ENCODE measurements at places on chromosomes 4 and X. TPM values are rescaled to one million over a fixed set of nuclear protein-coding genes. Genes with fewer than 3 reads are reported as not detected.

The MAGED1 gene
- polyA plus RNA-seq = 56.0 TPM

The SMIM31 gene
- not detected for polyA plus RNA-seq

The SHOX gene
- polyA plus RNA-seq = not detected

The MAGEA4 gene
- not detected for polyA plus RNA-seq

The FAAH2 gene
- polyA plus RNA-seq = not detected

DNA sequence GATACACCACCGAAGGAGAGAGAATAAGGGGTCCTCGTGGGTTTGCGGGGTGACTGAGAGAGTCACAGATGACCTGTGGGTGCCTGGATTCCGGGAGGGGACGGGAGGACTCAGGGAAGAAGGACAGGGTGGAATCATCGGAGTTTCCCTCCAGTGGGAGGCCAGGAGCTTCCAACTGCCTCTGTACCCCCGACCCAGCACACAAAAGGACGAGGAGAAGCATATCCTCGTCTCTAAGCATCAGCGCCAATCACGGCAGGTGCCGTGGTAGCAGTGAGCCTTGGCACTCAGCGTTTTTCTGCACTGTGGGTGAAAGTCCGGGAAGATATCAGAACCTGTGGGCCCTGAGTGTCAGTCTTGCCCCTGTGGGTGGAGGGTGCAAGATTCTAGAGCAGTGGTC lies 62.0 kb downstream of the ASMT start:
- no peak overlapping the region for H3K27ac ChIP-seq
- H3K36me3 ChIP-seq = peaks cover 4% of the 10 kb centered on the region
- no peak overlapping the region for H3K4me3 ChIP-seq
- H3K4me1 ChIP-seq = peaks cover 34% of the 10 kb centered on the region
- DNase-seq = no peak

- DNase-seq = no peak
- peak overlapping the region; percentile 34 for H3K27ac ChIP-seq
- H3K27me3 ChIP-seq = no peaks in the 10 kb centered on the region
- no peaks in the 10 kb centered on the region for H3K36me3 ChIP-seq
- H3K4me1 ChIP-seq = peaks cover 9% of the 10 kb centered on the region
Observed at GRCh38 chrX:139825618-139826017, 107.2 kb downstream of the ATP11C start.

DNA sequence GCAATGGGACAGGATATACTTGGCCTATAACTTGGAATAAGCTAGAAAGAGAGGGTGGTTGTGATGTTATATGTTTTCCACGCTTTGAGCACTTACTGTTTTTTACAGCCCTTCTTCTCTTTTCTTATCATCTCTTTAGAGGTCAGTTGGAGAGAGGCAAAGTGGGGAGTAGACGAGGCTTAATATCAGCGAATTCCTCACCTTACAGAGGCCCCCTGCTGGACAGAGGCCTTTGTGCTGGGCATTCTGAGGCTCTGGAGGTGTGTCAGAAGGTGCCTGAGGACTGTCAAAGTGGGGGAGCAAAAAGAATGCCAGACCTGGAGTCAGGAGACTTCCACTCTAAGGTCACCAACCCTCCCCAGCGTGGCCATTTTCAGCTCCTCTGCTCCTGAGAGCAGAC lies 42.5 kb downstream of the MAMLD1 start:
- no peaks in the 10 kb centered on the region for H3K27me3 ChIP-seq

GRCh38 chr4:6308899-6309643 lies 39.4 kb downstream of the WFS1 start:
- H3K27ac ChIP-seq = no peak overlapping the region
- H3K27me3 ChIP-seq = peaks cover 12% of the 10 kb centered on the region
- no peak for DNase-seq
- peaks cover 14% of the 10 kb centered on the region for H3K4me1 ChIP-seq
- H3K36me3 ChIP-seq = no peaks in the 10 kb centered on the region

DNA sequence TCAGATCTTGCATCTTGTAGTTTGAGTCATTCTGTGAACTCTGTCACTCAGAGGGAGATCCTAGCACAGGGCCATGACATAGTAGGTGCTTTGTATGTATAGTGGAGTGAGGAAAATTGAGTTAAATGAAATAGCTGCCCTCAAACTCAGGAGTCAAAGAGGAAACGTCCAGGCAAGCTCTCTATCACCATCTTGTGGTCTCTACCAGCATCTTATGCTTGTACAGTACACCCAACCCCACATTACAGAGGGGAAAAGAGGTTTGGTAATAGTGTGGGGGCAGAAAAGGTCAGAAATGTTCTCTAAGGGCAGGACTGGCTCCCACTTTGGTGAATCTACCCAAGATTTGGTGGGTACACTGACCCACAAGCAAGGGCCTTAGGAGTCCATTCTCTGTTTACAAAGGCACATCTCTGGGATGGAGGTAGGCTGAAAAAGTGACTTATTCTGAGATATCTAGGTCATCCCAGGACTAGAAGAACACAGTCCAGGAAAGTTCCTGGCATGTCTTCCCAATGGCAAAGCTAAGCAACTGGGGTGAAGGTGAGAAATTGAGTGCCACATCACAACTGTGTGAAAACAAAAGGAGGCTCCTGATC lies 131.8 kb downstream of the OR13H1 start:
- H3K36me3 ChIP-seq = no peaks in the 10 kb centered on the region
- H3K4me3 ChIP-seq = no peak overlapping the region
- no peaks in the 10 kb centered on the region for H3K4me1 ChIP-seq
- H3K27ac ChIP-seq = no peak overlapping the region
- peaks cover 2% of the 10 kb centered on the region for H3K27me3 ChIP-seq

GRCh38 chrX:134607523-134607922 lies 50.7 kb downstream of the PLAC1 start:
- H3K27ac ChIP-seq = no peak overlapping the region
- no peaks in the 10 kb centered on the region for H3K36me3 ChIP-seq
- no peak overlapping the region for H3K4me3 ChIP-seq
- H3K27me3 ChIP-seq = peaks cover 4% of the 10 kb centered on the region
- DNase-seq = no peak
- no peaks in the 10 kb centered on the region for H3K4me1 ChIP-seq

- no peak overlapping the region for H3K27ac ChIP-seq
- DNase-seq = no peak
- H3K36me3 ChIP-seq = no peaks in the 10 kb centered on the region
- no peaks in the 10 kb centered on the region for H3K4me1 ChIP-seq
Observed at GRCh38 chr4:41156574-41156973, 57.8 kb downstream of the APBB2 start.
